ENCODE measurements at places on chromosomes 6 and 20.

- no peak for DNase-seq
These were observed 55.0 kb upstream of the PHACTR1 start for GRCh38 chr6:12661432-12662089.

DNA sequence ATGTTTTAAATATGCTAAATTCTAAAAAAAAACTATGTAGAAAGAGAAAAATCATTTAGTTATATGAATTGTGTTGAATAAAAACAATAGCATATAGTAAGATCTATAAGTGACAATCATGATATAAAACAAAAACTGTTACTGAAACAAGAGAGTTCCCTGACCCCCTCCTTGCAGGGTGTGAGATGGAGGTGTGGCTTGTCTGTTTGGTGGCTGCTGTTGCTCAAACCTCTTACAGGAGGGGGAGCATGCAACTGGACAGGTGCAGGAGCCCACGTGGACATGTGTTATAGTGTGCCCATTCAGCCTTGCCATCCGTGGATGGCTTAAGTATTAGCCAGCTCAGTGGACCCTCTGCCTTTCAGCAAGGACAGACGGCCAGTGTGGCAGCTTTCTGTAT, 206.7 kb downstream of the MOXD1 start:
- no peak for DNase-seq

DNA sequence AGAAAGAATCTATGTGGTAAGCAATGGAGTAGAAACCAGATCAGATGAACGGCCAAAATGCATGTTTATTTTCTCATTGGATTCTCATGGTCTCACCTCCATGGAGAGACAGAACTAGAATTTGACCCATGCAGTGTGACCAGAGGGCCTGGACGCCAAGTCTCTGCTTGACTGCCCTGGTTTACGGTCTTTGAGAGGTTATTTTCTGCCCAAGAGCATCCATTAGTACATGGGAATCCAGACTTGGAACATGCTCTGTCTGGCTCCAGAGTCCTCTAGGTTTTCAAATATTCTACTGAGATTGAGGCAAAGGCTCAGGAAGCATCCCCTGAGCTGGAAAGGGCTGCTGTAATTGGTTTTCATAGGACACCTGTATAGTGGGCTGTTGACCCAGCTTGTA, 45.5 kb upstream of the UST start:
- no peak for DNase-seq

- DNase-seq, result no peak
These were observed 81.7 kb upstream of the PDE10A start for GRCh38 chr6:165744555-165745228.

DNA sequence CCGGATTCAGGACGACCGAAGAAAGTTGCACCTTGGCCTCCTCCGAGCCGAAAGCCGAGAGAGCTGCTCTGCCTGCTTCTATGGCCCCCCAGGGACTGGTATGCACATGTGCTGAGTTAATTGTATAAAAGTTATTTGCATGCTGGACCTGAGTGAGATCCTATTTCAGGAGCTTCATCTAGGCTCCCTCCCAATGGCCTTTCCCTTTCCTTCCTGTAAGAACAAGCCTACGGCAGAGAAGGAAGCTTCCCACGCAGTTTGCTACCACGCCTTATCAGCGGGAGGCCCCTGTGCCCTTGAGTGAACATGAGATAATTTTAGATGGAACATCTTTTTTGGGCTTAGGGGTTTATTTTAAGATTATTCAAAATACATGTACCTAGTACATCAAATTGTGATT, 65.9 kb downstream of the RIN2 start:
- DNase-seq, result no peak

GRCh38 chr20:51668947-51669346, 99.2 kb downstream of the ATP9A start:
- DNase-seq, result no peak

GRCh38 chr6:89862273-89862672, 32.0 kb upstream of the GJA10 start:
- no peak for DNase-seq

GRCh38 chr6:31265926-31266325, 6.0 kb downstream of the HLA-C start:
- no peak for DNase-seq

DNA sequence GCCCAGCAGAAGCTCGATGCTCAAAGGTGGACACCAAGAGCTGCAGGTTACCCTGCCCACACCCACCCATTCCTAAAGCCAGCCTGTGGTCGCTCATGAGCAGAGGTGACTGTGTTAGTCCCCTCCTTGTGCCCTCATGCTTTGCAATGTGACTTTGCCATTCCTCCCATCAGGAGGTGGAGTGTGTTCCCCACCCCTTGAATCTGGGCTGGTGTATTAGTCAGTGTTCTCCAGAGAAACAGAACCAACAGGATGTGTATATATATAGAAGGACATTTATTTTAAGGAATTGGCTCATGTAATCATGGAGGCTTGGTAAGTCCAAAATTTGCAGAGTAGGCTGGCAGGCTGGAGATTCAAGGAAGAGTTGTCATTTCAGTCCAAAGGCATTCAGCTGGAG, 54.4 kb upstream of the RNF24 start:
- no peak for DNase-seq

- peak; percentile 1 for DNase-seq
These were observed 4.8 kb upstream of the DDX43 start for GRCh38 chr6:73389854-73390253.

GRCh38 chr20:1685304-1686052, 27.9 kb upstream of the SIRPG start:
- DNase-seq, result no peak

DNA sequence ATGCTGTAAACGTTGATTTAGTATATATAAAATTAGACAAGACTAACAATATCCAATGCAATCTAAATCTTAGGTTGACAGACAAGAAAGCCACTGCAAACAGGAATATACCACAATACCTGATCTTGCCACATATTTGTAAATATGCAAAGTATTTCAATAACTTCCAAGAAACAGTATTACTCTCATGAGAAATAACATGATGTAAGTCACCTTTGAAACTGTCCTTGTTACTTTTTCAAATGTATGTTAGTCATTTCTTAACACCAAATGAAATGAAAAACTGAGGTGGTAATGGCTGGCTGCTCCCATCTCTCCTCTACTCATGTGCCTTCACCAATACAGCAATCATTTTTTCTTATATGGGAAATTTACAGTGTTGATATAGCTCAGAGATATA, 118.7 kb downstream of the ATG5 start:
- no peak for DNase-seq

DNA sequence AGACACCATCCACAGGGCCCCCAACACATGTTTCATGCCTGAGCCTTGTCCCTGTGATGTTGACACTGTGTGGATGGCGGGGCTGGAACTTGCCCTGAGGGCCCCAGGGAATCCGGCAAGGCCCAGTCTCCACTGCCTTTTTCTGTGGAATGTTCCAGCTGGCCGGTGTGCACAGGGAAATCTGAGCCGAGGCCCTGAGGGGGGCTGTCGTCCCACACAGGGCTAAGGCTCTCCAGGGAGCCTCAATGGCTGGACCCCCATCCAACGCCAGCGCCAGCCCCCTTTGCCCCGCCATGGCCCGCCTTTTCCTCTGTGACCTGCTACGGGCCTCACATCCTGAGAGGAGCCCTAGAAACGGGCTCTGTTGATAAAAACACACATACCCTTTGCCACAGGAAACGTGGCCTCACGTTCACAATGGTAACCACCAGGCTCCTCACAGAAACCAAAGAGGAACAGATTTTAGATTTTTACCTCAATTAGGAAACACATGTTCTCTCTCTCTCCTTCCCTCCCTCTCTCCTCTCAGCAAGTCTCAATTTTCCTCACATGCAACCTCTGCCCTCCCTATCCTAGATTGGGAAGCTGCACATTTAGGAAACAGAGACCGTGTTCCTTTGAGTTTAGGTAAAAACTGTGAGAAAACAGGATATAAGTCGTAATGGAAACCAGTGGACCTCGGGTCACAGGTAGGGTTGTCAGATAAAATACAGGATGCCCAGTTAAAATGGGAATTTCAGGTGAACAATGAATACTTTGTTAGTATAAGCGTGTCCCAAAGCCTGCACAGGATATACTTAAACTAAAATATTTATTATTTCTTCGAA, 13.7 kb upstream of the ZNF831 start:
- no peak for DNase-seq

DNA sequence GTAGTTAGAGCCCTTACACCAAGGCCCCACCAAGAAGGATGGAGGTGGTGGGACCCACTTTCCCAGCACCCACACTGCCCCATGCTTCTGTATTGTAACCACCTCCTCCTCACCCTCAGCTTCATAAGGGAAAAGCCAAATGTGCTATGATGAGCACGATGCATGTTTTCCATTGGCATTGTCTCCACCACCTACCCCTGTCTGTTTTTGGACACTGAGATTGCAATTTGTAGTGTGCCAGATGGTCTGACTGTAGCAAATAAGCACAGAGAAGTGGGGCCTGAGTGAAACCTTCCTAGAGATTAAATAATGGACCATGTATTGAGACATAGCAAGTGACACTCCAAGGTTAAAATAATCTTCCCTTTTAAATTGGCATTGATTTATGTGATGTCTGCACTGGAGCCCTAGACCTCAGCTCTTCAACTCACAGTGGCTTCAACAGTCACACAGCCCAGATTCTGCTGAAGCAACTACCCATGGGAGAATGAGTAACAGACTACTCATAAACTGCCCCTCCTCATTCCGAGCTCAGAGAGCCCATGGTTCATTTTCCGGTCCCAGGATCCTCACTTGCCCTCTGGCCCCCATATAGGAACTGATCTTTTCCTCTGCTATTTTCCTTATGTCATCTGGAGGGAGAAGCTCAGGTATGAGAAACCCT, 177.9 kb downstream of the COL9A1 start:
- no peak for DNase-seq

DNA sequence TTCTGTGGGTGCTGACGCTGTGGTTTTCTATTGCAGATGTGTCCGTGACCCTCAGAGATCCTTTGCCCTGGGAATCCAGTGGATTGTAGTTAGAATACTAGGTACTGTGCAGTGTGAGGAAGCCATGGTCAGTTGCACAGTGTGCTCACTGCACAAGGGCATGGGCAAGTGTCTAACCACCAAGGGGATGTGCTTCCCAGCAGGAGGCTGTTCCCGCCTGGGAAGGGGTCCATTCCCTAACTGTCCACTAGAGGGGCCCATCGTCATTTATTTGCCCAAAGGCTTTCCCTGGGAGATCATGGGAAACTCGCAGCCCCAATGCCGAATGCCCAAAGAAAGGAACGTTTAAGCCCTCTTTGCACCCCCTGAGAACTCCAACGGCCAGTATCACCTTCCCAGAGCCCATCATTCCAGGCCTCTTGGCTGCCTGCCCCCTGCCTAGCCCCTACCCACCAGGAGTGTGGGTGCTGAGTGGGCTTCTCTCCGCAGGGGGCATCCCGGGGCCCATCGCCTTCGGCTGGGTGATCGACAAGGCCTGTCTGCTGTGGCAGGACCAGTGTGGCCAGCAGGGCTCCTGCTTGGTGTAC, 26.2 kb downstream of the SLCO4A1 start:
- peak; percentile 14 for DNase-seq

DNA sequence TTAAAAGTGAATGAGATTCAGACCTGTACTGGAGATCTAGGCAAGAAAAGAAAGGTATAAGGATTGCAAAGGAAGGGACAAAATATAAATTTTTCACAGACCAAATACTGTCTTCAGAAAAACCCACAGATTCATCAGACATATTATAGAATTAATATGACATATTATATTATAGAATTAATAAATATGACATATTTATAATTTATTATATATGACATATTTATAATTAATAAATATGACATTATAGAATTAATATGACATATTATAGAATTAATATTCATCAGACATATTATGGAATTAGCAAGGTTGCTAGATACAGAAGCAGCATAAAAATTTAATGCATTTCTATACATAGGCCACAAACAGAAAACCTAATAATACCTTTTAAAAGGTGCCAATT, 44.7 kb upstream of the GNRH2 start:
- no peak for DNase-seq

DNA sequence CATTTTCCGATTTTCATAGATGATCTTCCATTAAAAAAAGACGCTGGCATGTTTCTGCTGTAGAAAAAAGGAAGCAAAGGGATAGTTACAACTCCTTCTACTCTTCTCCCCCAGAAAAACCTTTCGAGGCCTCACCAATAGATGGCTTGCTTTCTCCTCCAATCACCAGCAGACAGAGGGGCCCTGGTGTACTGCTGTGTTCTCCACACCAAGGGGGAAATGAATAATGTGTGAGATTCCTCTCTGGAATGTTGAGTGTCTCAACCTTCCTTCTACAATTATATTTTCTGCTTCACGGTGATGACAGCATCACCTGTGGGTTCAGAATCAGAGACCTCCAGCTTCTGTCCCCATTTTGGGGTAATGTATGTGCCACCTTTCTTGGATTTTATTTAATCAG, 185.7 kb upstream of the FLRT3 start:
- no peak for DNase-seq

- DNase-seq, result no peak
These were observed 78.7 kb downstream of the BFSP1 start for GRCh38 chr20:17452441-17452840.

DNA sequence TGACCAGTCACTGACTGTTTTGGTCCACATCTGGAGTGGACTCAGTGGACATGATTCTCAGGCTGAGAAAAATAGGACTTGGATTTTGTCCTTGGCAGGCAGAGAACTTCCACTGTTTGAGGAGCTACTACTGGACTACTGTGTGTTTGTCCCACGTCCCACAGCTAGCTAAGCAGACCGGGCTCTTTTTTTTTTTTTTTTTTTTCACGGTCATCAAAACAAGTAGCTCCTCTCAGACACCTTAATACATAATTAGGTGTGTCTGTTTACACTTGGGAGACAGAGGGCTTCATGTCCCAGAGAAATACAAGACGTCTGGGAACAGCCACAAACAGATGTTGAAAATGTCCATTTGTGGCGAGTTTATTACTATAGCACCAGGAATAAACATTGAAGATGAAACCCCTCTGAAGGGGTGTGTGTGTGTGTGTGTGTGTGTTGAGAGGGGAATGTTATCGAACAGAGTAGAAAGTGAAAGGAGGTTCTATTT, 155.0 kb upstream of the SUPT3H start:
- DNase-seq, result no peak

GRCh38 chr6:153493501-153493900, 362.4 kb upstream of the RGS17 start:
- DNase-seq, result no peak

DNA sequence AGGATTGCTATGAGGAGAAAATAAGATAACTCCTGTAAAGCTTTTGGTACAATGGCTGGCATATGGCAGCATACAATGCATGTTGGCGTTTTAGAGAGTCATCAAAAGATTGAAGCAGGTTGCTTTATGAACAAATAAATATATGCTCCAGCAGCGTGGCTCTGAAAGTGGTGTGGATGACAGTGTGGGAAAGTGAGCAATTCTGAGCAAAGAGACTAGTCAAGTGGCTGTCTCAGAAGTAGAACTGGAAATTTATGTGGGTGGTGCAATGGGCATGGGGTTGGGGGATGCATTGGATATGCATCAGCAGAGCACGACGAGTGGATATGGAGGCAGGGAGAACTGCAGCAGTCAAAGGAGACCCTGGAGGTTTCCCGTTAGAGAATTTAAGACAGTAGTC, 66.2 kb upstream of the PHACTR2 start:
- no peak for DNase-seq

GRCh38 chr20:4300921-4301320, 285.6 kb upstream of the RNF24 start:
- DNase-seq, result no peak
